ENCODE measurements at places on chromosomes 2 and 18.

- DNase-seq, result no peak
These were observed 36.1 kb downstream of the PSTPIP2 start for GRCh38 chr18:46035696-46036680.

DNA sequence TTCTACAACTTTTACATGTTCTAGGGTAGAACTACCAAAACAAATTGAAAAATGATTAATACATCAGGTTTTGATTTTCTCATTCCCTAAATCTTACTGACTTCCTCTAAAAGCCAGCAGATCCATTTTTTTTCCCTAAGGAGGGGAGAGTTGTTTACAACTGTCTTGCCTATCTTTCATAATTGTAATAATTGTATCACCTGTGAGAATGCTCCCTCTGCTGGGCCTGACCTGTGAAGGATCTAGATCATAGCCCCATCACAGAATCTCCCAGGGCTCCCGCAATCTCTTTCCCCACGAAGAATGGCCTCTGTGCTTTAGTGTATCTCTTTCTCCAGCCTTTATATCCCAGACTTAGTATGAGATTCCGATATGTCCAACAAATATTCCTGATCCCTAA lies 9.1 kb downstream of the LOXL3 start:
- no peak for DNase-seq

DNA sequence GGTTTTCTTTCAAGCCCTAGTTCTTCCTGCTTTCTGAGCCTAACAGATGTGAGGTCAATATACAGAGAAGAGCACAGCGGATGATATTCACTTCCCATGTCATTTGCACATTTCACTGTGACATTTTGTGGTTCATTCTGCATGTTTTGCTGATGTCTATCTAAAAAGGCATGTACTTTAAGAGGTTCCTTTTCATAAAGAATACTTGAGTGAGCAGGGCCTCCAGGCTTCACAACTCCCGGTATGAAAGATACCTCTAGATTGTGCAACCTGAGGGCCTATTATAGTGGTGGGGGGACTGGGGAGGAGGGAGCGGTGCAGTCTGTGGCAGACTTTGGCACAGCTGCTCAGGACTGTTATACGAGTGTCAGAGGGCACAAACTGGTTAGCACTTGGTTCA lies 54.6 kb downstream of the CPO start:
- DNase-seq, result no peak

- no peak for DNase-seq
These were observed 53.4 kb downstream of the CD28 start for GRCh38 chr2:203759690-203760365.

DNA sequence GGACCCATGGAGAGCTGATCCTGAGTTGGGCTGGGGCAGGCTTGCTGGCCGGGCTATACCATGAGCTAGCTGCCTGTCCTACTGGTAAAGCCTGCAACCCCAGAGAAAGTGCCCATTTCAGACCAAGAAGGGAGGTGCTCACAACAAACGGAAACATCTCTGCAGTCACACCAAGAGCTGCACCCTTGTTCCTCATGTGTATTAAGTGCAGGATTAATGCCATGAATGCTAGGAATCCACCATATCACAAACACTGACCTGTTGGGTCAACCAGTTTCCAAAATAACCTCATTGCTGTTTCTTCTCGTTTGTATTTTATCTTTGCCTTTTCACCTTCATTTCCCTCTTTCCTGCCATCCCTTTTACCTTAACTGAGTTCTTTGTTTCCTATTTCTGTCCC lies 69.9 kb downstream of the AFF3 start:
- no peak for DNase-seq

- DNase-seq, result no peak
These were observed 79.5 kb downstream of the FAM161A start for GRCh38 chr2:61774351-61774750.

DNA sequence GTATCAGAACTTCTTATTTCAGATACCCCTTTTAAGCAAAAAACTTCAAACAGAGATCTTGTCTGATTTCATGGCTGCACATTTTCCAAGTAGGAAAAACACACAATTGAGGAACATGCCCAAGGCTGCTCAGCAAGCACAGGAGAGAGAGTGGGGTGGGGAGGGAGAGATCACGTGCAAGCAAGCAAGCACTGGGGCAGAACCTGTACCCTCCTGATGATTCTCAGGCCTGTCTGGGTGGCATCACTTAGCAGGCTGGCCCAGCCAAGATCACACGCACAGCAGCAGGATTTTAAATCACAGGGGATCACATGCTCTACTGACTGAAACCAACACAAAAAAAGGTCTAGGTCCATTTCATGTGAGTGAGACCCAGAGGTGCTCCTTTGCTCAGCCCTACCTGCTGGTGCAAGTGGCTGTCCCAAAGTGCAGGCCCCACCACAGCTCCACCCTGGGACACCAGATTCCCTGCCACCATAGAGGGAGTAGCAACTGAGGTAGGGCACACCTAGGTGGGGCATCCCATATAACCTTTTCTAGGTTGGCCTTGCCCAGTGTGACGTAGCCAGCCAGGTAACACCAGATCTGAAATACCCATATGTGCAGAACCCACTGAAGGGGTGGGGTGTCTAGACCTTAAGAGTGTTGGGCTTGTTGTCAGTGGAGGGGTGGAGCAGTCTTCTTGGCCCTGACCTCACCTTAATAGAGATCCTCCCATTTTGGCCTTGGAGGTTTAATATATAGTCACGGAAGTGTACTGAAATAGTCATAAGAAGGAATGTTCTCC lies 1.8 kb upstream of the LYPD6B start:
- no peak for DNase-seq

DNA sequence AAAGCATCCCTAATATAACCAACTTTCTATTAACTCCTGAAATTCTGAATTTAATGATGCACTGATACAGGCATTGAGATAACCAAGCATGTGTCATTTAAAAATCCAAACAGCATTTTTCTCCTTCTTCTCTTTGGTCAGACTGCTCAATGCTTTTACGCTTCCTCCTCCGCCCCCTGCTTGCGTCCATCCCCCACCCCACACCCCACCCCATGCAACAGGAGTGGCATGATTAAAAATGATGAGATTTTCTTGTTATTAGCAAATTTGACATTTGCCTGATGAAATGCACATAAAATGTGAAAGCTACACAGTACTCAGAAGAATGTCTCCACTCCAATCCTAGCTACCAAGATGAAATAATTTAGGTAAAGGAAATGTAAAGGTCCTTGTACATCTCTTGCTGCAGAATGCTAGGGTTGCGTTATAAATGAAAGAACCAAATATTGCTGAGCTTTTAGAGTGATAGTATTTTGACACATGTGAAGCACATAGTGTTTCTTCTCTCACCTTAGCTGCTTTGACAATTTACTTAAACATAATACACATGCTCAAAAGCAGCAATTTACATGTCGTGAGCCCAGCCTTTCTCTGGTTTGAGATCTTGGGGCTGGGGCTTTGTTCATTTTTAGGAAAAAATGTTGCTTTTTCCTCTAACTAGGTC lies 263.8 kb downstream of the MEIS1 start:
- DNase-seq, result no peak

DNA sequence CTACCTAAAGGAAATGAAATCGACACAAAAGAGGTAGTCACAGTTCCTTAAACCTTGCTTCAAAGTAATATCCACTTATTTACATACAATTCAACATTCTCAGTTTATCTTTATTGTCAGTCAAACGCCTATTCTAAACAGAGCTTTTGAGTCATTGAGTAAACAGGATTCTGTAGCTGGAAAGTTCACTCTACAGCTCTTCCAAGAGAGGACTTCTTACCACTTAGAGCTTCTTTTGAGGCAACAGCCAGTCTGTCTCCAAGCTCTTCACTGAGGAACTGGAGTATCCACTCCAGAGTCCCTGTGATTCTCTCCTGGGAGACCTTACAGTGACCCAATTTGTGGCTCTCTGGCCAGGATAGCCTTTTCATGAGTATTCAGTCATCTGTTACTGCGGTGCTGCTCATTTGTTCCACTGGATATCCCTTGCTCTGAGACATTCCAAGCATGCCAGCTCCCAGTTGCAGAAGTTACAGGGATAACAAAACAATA lies 210.9 kb upstream of the OSR1 start:
- DNase-seq, result no peak

DNA sequence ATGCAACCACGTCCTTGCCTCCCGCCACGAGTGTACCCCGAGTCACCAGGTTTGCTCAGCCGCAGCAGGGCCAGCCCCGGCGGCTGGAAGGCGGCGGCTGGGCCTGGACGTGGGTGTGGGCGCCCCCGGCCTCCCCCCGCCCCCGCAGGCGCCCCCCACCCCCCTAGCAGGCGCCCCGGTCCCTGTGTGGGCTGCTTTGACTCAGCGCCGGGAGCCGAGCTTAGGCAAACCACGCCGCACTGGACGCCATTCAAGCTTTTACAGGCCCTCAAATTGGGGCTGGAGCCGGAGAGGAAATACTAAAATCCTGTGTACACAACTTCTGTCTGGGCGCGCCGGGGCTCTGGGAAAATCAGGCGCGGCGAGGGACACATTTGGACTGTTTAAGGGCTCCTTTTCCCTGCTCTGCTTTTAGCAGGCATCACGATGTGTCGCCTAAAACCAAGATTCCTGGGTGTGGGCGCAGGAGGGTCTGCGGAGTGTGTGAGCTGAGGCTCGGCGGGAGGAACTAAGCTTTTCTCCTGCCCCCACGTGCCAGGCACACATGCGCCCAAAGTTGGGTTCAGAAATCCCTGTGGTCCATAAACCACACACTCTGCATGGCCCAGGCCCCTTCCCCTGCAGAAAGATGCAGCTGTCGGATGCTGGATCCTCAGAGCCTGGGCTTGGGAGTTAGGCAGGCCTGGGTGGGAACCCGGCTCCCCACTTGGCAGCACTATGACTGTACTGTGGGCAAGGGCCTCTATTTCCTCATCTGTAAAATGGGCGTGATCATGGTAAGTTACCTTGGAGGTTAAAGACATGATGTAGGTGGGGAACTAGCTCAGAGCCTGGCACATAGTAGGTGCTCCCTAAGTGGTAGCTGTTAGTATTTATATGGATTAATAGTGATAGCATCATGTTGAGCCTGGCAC lies 57.6 kb downstream of the ATOH8 start:
- DNase-seq, result no peak

- DNase-seq, result no peak
These were observed 200.5 kb downstream of the ACKR3 start for GRCh38 chr2:236769981-236770671.

DNA sequence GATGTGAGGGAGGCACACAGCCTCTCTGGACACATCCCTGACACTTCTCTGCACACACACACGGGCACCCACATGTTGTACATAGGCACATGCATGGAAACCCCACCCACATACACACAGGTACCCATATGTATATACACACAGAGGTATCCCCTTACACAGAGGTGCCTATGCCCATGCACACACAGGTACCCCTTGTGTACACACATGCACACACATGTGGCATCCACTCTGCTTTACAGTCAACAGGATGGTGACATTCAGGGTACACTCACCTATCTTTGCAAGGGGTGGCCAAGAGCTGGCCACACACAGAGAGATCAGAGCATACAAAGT lies 59.5 kb downstream of the FAM168B start:
- no peak for DNase-seq

- no peak for DNase-seq
These were observed 47.2 kb upstream of the ZNF396 start for GRCh38 chr18:35424356-35424755.

GRCh38 chr18:33805592-33805991 lies 227.6 kb downstream of the ASXL3 start:
- no peak for DNase-seq

GRCh38 chr2:74576863-74577229 lies 22.3 kb downstream of the DOK1 start:
- no peak for DNase-seq

GRCh38 chr2:147051248-147051647 lies 793.6 kb upstream of the ACVR2A start:
- no peak for DNase-seq

DNA sequence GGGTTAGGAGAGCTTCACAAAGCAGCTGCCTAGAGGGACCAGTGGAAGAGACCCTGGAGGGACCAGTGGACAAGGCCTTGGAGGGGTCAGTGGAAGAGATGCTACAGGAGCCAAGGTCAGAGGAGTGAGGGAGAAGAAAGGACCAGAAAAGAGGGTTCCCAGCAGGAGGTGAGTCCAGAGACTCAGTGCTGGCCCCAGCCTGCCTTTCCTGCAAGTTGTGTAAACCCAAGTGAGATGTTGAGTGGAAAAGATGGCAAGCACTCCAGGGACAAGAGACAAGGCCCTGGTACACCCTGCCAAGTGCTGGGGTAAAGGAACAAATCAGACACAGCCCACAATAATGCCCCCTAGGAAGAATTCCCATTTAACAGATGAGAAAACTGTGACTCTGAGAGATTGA lies 94.4 kb downstream of the TTC32 start:
- DNase-seq, result no peak

GRCh38 chr2:202118168-202118567 lies 45.1 kb downstream of the KIAA2012 start:
- DNase-seq, result no peak

DNA sequence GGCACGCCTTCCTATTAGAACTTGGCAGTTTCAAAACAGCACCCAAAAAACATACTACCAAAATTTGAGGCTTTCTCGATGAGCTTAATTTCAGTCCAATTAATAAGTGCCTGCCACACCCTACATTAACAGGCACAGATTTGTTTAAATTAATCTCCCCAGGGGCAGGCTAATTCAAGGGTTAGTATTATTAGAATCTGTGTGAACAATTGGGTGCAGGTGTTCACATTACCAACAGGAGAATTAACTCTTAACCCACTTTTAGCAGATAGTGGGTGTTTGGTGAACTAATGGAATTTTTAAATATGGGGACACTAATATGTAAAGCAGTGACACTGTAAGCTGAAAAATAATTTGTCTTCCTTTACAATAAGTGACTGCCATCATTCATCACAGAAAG lies 4.1 kb downstream of the MBD2 start:
- DNase-seq, result no peak

- DNase-seq, result no peak
These were observed 311.7 kb upstream of the PKDCC start for GRCh38 chr2:41736105-41736567.

DNA sequence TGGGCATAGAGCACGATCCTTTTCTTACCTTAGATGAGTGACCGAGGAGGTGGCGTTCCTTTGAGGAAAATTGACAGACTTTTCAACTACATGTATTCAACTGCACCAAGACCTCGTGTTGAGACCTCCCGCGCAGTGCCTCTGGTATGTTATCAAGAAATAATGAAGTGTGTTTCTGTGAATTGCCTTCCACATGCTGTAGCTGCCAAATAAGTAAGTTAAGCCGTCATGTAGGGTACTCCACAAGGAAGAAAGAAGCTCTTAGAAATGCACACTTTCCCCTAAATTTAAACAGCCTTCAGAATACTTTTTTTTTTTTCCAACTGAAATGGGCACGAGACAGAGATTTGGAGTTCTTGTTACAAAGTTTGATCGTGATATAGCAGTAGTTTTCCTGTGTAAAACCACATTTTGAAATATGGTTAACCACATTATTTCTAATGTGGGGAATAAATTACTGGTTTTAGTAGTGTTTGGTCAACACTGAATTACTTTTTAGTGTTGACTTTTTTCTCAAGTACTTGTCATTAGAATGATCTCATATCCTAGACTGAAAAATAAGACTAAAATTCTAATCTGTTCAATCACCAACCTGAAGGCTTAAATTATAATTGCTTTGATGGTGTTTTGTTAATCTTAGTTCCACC lies 30.5 kb downstream of the PDK1 start:
- DNase-seq, result no peak

- DNase-seq, result no peak
These were observed 20.9 kb downstream of the TMEM237 start for GRCh38 chr2:201622306-201622970.
